ENCODE measurements at places on chromosomes 16 and 17.

DNA sequence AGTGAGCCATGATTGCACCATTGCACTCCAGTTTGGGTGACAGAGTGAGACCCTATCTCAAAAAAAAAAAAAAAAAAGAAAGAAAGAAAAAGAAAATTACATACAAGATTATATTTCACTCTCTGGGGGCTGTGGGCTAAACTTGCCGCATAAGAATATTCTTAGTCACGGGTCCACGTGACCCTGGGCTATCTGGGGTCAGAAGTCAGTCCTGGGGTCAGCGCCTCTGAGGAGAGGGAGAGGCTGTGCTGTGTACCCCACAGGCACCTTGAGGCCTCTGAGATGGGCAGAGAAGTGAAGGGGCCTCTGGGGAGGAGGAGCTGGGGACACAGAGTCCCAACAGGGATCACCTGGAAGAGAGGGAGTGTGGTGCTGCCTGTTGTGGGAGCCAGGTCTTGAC is 5.8 kb upstream of the CD79B start:
- no peak for DNase-seq

DNA sequence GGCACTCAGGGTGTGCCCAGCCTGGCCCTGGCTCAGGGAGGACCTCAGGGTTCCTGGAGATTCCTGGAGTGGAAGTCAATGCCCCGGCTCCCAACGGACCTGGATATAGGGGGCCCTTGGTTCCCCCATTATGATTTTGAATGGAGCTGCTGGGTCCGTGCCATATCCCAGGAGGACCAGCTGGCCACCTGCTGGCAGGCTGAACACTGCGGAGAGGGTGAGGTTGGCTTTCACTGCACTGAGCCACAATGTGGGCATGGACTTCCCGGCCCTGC is 23.6 kb downstream of the USP6 start:
- DNase-seq: no peak

DNA sequence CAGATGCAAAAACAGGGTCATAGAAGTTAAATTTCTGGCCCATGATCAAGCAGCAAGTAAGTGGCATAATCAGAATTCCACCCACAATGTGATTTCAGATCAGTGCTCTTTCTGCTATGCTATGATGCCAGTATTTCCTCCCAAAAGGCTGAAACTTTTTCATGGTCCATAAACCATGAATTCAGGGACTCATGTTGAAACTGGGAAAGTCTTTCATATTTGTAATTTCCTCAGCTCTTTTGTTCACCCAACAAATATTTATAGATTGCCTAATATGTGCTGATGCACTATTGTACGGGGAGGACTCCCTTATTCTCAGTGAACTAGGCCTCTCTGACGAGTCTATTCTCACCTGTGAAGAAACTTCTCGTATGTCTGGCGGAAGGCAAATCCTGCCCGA is 156.3 kb downstream of the MYO1D start:
- DNase-seq: no peak

GRCh38 chr16:26649381-26650045 is 417.2 kb upstream of the C16orf82 start:
- DNase-seq: no peak

All from ACHN (cell line).